CD4-positive, alpha-beta T cell treated with Interleukin-1 beta for 1 hour (primary cell): ENCODE measurements at places on chromosomes 5 and 9.
A peak's percentile ranks its signal among the peaks of the same experiment; 100 is the strongest.

DNA sequence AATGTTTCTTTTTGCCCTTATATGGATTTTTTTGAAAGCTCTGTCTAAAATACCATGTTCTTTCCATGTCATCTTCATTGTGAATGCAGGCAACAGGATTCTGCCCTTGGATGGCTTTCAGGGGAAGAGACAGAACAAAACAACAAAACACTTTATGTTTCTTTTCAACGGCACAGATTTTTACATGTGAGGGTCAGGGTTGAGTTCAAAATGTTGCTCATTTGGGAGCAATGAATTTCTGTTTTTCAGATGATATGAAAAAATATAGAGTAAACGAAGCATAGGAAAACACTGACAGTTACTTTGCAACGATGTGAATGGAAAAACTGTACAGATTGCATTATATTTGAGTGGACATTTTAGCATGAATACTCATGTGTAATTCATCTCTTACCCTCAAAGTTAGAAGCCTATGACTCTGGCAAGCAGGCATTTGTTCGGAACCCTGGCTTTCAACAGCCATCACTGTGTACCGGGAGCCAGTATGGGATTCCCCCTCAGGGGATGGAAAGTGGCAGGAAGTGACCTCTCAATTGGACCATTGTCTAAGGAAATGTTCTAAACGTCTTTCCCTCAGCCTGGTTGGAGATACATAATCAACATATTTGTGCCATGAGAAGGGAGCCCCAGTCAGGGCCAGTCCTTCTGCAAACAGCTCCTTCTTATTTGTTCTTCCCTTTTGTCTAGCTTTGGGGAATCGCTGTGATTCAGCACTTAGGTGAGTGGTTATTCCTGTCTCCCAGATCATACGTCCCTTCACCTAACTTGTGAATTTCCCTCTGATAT lies 153.9 kb upstream of the MEF2C start:
- DNase-seq = no peak

DNA sequence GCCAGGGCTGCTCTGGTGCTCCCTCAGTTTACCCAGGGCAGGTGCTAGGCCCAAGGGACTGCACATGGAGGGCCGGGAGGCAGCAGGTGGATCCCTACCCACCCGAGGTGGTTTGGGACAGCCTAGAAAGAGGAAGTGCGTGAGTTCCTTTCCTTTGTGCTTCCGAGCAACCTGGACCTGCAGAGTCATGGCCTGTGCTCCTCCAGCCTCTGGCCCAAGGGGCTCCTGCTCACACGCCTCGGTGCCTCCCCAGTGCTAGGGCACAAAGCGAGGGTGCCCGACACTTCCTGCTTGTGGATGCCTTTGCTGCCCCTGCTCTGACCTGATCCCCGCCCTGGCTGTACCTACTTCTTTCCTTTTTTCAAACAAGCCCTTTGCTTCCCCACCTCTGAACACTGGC lies 79.3 kb downstream of the RXRA start:
- DNase-seq = peak; percentile 48

DNA sequence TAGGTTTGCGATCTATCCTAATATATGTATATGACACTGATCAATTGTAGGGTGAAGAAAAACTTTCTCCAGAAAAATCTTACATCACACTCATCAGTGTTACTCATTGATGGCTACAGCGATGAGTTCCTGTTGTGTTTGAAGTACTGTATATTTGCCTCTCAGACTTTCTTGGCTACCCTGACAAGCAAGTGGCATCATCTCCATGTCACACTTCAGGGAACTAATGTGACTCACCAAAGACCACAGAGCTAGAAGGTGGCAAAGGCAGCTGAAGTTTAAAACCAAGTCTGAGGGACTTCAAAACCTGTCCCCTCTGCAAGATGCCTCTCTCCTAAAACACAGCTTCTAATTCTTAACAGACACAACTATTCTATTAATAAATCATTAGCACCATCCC lies 451.4 kb downstream of the CTNND2 start:
- no peak for DNase-seq

DNA sequence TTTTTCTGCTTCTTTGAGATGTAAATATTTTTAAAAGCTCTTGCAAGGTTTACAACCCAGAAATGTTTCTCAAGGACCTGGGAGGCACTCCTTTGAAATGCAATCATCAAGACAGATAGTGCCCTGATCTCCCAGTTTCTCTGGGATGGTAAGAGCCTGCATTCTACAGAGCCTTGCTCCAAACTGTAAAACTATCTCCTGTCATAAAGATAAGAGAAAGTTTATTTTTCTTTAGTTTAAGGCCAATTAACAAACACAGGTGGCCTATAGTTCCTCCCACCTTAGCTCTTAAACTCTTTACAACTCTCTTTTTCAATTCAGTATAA lies 1231.1 kb upstream of the NUDT12 start:
- DNase-seq = no peak

- DNase-seq = no peak
Measured at GRCh38 chr5:181170996-181171395, 23.6 kb downstream of the OR2V2 start.

GRCh38 chr9:71790296-71790695 lies 22.0 kb upstream of the CEMIP2 start:
- no peak for DNase-seq

DNA sequence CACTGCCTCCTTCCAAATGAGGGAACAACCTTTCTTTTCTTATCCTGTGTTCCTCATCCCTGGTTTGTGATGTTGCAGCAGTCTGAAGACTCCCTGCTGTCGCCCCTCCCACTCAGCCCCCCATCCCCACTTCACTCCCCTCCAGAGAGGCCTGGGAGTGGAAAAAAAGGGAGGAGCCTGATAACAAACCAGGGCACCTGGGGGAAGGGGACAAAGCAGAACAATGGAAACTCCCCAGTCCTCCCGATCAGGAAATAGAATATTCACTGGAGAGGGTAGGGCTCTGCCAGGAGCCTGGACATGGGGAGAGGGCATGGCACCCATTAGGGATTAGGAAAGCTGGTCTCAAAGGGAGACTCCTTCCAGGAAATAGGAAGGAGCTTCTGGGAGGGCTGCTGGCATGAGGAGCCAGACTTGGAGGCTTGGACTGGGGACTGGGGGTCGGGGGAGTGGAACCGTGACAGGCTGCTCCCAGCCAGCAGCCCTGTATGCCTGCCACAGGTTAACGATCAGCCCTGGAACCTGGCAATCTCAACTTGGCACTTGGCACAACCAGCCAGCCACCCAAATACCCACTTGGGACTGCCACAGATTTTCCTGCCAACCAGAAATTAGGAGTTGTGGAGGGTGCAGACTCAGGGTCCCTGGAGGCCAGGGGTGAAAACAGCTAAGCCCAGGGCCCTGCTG lies 20.0 kb downstream of the PCDH1 start:
- no peak for DNase-seq

DNA sequence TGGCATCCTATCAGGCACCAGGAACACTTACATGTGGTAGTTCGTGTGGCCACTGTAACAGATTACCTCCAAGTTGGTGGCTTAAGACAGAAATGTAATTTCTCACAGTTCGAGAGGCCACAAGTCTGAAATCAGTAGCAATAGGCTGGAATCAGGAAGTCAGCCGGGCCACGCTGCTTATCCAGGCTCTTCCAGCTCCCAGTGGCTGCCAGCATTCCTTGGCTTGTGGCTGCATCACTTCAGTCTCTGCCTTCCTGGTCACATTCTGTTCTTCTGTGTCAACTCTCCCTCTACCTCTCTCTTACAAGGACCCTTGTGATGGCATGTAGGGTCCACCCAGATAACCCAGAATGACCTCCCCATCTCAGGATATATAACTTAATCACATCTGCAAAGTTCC lies 78.7 kb upstream of the MSX2 start:
- DNase-seq = no peak

DNA sequence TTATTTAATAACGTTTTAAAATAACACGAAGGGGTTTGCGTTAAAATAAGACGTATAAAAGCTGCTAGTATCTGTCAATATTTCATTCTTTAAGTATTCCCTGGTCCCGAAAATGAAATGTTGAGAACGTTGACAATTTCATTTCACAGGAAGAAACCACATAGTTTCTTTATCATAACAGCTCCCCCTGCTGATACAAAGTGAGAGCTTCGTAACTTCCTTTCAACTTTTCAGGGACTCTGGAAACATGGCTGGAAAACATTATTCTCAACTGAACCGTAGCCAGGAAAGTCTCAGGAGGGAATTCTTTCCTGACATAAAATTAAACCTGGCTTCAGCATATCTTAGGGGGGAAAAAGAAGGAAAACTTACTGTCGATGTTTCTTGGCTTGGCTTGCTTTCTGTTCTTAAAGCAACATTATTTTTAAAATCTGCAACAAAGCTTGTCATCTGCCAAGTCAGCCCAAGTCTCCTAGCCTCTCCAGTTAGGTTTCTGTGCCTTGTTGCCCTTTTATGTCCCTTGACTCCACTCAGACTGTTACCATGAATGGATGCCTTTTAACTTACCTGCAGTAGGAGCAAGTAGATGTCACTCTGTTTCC lies 122.9 kb upstream of the DAB2 start:
- DNase-seq = peak; percentile 45

DNA sequence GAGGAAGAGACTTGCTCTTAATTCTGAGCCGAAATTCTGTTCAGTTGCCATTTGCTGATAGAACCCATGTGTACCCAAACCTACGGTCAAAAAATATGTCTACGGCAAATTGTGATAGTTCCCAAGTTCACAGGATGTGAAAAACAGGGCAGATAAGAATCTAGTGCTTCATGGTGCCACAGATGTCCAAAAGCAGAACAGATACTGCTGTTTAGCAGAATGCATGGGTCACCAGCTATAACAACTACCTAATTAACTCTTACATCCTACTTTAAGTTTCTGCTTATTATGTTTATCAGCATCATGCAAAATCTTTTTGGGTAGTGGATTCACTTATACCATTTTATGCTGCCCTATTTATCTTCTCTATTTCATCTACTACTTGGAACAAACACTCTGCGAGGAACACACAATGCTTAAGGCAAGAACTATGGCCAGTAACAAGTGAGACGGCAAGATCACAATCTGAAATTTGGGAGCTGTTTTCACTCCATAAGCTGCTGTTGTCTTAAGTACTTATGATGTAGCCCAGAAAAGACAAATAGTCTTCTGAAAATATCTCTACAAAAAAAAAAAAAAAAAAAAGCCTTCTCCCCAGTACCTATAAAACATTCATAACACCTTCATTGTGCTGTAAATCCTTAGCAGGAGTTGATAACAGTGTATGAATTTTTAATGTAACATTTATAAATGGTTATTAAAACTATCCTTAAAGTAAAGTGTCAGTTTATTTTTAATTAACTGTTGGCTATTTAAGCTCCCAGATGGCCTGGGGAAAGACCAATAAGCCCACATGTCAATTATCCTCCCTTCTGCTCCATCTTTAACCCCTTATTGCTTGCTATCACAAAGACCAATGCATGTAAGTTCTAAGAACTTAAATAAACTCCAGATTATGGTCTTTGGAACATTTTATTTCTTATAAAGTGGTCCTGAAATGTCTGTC lies 232.3 kb downstream of the TLR4 start:
- no peak for DNase-seq

DNA sequence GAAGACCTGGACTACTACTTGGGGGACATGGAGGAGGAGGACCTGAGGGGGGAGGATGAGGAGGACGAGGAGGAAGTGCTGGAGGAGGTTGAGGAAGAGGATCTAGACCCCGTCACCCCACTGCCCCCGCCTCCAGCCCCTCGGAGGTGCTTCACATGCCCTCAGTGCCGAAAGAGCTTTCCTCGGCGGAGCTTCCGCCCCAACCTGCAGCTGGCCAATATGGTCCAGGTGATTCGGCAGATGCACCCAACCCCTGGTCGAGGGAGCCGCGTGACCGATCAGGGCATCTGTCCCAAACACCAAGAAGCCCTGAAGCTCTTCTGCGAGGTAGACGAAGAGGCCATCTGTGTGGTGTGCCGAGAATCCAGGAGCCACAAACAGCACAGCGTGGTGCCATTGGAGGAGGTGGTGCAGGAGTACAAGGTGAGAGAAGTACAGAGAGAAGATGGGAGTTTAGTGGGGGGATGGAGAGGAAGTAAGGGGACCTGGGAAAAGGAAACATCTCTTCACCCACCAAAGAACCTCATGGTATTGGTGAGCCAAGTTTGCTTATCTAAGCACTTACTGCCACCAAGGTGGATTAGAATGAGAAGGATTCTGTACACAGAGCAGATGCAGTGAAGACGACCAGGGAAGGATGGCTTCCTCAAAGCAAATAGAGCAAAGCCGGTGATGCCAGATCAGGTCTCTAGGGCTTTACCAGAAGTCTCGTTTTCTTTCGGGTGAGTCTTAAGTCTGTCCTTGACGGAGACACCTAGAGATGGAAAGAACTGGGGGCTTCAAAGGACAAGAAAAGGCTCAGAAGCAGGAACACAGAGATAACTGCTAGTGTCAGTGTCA lies 1.5 kb downstream of the TRIM41 start:
- no peak for DNase-seq

GRCh38 chr9:115158661-115159481 lies 40.9 kb upstream of the TNC start:
- DNase-seq = no peak

DNA sequence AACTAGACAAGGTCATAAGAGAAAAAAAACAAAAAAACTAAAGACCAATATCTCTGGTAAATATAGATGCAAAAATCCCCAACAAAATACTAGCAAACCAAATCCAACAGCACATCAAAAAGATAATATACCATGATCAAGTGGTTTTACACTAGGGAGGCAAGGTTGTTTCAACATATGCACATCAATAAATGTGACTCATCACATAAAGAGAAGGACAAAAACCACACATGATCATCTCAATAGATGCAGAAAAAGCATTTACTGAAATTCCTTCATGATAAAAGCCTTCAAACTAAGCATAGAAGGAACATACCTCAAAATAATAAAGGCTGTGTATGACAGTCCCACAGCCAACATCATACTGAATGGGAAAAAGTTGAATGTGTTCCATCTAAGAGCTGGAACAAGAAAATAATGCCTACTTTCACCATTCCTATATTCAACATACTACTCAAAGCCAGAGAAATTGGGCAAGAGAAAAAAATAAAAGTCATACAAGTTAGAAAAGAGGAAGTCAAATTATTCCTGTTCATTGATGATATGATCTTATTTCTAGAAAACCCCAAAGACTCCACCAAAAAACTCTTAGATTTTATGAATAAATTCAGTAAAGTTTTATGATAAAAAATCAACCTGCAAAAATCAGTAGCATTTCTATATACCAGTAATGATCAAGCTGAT lies 72.2 kb upstream of the FAM169A start:
- DNase-seq = no peak

- peak; percentile 33 for DNase-seq
Measured at GRCh38 chr9:34651876-34652601, at the start of gene IL11RA. Gene IL11RA (plus strand): TSS chr9:34652185. CDS start chr9:34655218, 3,033 bp downstream.

DNA sequence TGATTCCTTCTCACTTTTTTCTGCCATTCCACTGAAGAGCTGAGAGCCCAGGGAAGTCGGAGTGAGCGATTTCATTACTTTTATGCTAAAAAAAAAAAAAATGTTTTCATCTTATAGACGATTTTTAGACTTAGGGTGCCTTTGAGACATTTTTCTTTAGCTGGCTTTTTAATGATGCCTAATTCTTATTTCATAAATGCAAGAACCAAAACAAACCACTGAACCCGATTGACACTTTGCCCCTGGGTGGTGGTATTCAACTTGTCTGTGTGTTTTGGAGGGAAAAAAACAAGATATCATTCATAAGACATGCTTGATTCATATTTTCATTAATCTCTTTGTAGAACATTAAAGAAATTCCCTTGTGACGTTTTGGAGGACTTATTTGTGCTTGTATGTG lies 2.4 kb downstream of the TLE4 start:
- DNase-seq = no peak
